HFFc6 (cell line): ENCODE measurements at places on chromosomes 4 and X.

- DNase-seq, result no peak
Measured at GRCh38 chr4:829291-829690, 3.4 kb upstream of the CPLX1 start.

DNA sequence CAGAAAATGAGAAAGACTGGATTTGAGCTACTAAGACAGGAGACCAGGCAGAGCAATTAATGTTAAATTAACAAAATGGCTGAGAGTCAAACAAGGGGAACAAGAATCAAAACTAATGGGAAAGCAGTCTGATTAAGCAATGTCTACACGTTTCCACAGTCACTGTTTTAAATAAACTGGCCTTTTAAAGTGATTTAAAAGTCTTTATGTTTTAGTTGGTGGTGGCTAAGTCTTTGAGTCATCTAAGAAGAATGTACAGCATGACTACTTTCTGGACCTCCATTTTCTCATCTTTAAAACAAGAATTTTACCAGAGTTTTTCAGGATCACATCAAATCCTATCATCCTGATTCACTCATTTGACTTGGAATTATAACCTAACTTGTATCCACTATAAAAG is 233.8 kb downstream of the ENOX2 start:
- DNase-seq, result peak; percentile 45

- DNase-seq, result no peak
Measured at GRCh38 chrX:19332983-19333382, 10.7 kb upstream of the PDHA1 start.

DNA sequence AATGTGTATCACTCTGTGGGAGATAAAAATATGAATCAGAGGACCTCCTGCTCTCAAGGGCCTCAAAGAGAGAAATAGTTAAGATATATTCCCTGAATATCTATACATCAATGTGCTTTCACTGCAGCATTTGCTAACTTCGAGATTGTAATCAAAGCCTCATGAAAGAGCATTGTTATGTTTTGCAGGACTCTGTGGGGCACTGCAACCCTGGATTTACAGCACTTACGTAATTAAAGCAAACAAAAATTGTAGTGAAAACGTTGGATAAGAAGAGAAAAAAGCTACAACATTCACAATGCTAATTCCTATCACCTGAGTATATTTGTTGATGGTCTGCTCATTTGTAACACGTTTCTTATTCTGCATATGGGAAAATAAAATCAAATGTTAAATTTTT is 48.0 kb downstream of the ETNPPL start:
- no peak for DNase-seq

DNA sequence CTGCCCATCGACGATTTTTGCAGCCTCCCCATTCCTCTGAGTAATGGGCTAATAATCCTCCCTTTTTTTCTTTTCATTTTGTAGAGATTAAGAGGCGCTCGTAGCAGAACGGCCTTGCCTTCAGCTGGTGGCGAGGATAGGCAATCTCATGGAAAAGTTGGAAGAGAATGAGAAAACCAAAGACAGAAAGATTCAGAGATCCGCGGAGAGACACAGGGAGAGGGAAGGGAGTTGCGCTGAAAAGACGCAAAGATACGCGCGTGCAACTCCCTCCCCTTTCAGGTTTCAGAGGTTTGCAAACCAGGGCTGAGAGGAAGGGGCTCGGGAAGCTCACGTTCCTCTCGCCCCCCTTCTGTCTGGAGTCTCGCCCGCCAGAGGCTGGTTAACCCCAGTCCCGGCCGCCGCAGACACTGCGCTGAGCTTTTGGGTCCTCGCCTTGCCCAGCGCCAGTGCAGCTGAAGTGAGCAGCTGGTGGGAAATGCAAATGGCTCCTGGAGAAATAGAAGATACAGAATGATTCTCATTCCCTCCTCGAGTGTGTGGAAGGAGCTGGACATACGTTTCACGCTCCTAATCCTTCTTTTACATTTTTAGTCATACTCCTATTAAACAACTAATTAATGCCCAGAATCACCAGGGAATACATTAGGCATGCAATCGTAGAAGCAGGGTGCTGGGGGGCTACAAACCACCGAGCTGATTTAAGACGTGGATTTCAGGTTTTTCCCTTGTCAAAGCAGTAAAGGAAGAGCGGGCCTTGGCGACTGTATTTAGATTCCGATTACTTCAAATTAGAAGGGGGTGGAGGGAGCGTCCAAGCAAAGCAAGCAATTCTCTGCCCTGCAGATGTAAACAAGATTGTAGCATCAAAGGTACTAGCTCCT is 16.6 kb upstream of the PITX2 start:
- DNase-seq, result no peak

- DNase-seq, result no peak
Measured at GRCh38 chrX:103756736-103757135, 19.9 kb upstream of the PLP1 start.

- DNase-seq, result no peak
Measured at GRCh38 chrX:8728932-8729535, 2.9 kb downstream of the ANOS1 start.

GRCh38 chr4:109077505-109077904 is 225.0 kb downstream of the COL25A1 start:
- no peak for DNase-seq

GRCh38 chrX:56503941-56504673 is 59.3 kb upstream of the UBQLN2 start:
- DNase-seq, result no peak
